ENCODE measurements at places on chromosomes 1 and 21. TPM values are rescaled to one million over a fixed set of nuclear protein-coding genes. Genes with fewer than 3 reads are reported as not detected.

GRCh38 chr1:158000507-158000906 is 7.1 kb downstream of the KIRREL1 start:
- DNase-seq, result no peak

DNA sequence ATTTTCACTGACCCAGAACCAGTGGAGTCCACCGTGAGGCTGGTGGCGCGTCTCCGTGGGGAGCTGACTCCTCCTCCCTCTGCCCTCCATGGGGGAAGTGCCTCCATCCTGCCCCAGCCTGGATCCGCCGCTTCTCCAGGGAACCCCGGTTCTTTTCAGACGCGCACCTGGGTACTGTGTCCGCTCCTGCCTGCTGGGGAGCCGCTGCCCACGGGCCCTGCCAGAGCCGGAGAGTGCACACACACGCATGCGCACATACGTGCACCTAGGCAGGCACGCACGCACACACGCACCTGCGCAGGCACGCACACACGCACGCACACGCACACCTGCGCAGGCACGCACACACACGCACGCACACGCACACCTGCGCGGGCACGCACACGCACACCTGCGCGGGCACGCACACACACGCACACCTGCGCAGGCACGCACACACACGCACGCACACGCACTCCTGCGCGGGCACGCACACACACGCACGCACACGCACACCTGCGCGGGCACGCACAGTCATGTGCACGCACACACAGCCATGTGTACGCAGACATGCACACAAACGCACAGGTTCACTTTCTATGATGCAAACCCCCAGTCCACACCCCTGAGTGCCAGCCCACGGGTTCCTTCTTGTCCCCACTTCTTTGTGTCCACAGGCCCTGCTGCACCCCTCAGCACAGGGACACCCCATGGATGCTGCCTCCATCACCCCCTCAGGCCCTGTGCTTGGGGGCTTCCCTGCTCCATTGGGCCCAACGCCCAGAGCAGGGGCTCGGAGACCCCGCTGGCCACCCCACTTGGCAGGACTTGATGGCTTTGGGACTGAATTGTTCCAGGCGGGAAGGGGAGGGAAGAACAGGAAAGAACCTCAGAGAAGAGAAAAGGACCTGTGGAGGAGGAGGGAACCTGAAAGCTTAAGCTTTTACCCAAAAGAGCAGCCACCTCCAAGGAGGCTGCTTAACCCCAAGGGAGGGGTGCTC is 42.7 kb downstream of the MORN1 start:
- no peak for DNase-seq

GRCh38 chr1:110420023-110420662 is 12.6 kb upstream of the LAMTOR5 start:
- DNase-seq, result no peak

GRCh38 chr1:229769006-229769405 is 143.0 kb downstream of the URB2 start:
- DNase-seq, result no peak

DNA sequence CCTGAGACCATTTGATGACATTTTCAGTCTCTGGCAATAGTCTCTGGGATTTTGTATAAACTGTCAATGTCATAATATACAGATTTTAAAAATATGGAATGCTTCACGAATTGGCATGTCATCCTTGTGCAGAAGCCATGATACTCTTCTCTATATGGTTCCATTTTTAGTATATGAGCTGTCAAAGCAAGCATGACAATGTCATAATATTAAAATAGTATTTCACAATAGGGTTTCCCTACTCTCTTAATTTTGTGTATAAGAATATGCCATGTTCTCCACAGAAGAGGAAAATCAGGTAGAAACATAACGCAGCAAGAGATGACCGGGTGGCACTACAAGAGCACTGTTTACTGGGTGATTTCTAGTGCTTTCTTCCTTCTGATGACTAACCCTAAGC is 8.3 kb upstream of the DIPK1A start:
- no peak for DNase-seq

FCAMR gene
- not detected for total RNA-seq

DNA sequence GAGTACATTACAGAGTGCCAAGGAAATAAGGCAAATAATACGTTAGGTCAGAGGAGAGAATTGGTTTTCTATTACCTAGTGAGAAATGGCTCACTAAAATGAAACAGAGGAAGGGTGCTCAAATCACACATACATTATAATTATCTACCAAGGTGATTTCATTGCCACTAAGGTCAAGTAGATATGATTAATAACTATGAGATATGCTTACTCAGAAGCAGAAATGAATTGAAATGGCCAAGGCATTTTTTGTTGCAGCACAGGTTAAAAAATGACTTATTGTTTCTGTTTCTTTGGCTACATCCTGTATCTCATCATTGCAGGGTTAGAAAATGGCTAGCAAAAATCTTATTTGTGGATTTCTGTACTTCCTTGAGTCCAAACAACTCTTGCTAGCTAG is 154.5 kb upstream of the GORAB start:
- DNase-seq, result no peak

DCST1 gene
- not detected for total RNA-seq

DNA sequence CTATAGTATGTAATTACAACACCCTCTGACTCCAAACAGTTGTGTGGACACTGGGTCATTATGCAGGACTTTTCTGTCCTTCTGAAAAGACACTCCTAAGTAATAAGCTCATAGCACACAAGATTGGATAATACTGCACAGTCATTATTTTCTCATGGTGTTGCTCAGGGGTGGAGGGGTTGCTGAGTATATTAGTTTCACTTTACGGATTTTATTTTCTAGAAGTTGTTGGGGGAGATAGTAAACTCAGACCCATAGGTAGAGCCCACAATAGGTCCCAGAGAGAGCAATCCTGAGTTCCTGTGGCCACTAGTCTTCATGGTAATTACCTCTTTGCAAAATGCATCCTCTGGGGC is 53.4 kb downstream of the DUSP10 start:
- no peak for DNase-seq

NBPF20 gene
- 3.7 TPM for total RNA-seq

GRCh38 chr1:8155528-8156186 is 129.5 kb upstream of the ERRFI1 start:
- DNase-seq, result no peak

DNA sequence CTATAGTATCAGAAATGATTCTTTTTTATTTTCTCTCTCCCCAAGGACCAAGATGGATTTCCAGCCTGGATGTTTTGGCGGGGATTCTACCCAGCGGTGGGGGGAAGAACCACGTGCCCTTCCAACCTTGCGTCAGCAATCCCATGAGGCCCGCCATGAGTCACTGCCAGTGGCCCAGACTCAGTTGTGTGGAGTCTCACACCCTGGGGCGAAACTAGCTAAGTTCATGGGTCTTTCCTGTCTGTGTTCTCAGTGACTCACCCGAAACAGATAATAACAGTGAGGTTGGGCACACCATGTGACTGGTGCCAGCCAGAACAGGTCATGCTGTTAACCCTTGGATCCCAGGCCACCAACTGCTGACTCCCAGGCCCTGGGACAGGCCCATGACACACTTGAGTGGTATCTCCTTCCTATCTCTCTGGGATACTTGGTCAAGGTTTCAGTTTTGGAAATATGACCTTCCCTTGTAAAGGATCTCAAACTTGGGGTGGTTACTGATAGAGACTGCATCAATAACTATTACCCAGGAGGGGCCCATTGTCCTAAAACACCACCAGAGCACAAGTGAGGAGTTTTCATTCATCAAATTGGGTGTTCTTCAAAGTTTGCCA is 98.0 kb upstream of the DUSP10 start:
- DNase-seq, result no peak

DNA sequence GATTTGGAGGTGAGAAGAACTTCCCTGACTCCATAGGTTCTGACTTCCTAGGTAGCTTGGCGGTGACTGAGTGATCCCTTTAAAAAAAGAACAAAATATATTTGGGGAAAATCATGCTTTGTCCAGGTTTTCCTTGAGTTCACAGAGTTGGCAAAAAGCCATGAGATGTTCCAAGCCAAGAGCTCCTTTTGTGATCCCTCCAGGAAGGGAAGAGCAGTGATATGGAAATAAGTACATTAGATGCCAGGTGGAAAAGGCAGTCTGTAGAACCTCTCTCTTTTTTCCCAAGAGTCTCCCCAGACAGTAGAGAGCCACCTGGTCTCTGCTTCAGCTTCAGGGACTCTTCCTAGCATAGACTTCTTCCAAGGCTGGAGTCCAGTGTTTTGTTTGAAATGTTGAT is 10.2 kb downstream of the TLCD4 start:
- DNase-seq, result no peak

CNKSR1 gene
- total RNA-seq, result 6.0 TPM

LCE1A gene
- not detected for total RNA-seq

- no peak for DNase-seq
These were observed 48.3 kb downstream of the LRRC8C start for GRCh38 chr1:89681045-89681729.

DNA sequence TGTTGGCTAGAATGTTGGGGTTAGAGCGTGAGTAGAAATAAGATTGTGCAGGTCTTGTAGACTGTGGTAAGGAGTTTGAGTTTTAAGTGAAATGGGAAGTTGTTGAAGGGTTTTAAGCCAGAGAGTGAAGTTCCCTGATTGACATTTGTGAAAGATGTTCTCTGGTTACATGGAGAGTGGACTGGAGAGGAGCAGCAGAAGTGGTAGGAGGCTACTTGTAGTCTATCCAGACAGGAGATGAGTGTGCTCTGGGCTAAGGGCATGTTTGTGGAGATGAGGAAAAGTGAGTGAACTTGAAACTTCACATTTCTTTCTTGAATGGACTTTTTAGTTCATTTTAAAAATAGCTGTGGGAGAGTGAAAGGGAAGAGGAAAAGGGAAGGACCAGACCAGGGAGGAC is 37.0 kb downstream of the F3 start:
- no peak for DNase-seq
